ENCODE measurements at places on chromosomes 4 and X. TPM values are rescaled to one million over a fixed set of nuclear protein-coding genes. Genes with fewer than 3 reads are reported as not detected.

The REELD1 gene
- not detected for total RNA-seq

The AMER1 gene
- total RNA-seq, result 1.7 TPM

The RPA4 gene
- 0.43 TPM for total RNA-seq

The TRIM61 gene
- 1.7 TPM for total RNA-seq

The IL21 gene
- total RNA-seq, result not detected

The ARX gene
- not detected for total RNA-seq

The DCAF4L1 gene
- under 0.01 TPM for total RNA-seq

The UGT8 gene
- total RNA-seq, result 0.32 TPM

The PPEF2 gene
- not detected for total RNA-seq

All from fibroblast of villous mesenchyme (primary cell).